ENCODE measurements at places on chromosomes 13 and 19. TPM values are rescaled to one million over a fixed set of nuclear protein-coding genes. Genes with fewer than 3 reads are reported as not detected.

GRCh38 chr13:43044720-43045301 is 21.4 kb downstream of the DNAJC15 start:
- DNase-seq: no peak

IRGC gene
- not detected for total RNA-seq

DNA sequence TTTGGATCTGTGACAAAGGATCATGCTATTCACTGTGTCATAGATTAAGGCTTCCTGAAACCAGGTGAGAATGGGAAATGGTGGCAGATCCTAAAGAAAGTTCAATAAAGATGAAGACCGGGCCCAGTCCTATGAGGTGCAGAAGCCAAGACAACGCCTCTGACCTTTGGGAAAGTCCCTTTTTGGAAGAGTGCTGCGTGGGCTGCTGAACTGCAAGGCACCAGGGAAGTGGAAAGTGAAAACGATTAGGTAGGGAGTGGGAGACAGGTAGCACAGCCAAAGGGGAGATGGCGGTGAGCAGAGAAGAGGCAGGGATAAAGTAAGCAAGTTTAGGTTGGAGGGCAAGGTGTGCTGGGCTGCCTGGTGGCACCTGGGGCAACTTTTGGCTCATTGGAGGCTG is 16.3 kb downstream of the MBNL2 start:
- no peak for DNase-seq

DNA sequence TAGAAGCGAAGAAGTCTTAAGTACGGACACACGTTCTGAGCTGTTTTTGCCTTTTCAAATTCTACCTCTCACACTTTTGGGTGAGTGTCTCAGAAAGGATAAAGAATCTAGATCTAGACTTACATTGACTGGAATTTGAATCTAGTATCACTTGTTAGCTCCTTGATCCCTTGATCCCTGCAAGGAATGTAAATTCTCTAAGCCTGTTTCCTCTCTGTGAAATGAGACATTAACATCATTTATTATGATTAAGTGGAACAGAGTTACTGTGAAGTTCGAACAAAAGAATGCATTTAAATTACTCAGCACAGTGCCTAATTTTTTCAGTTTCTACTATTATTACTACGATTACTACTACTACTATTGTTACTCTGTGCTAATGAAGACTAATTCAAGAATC is 86.6 kb upstream of the POSTN start:
- DNase-seq: no peak

GRCh38 chr13:41751277-41751676 is 209.6 kb downstream of the VWA8 start:
- no peak for DNase-seq

HIPK4 gene
- total RNA-seq: 0.05 TPM

DNA sequence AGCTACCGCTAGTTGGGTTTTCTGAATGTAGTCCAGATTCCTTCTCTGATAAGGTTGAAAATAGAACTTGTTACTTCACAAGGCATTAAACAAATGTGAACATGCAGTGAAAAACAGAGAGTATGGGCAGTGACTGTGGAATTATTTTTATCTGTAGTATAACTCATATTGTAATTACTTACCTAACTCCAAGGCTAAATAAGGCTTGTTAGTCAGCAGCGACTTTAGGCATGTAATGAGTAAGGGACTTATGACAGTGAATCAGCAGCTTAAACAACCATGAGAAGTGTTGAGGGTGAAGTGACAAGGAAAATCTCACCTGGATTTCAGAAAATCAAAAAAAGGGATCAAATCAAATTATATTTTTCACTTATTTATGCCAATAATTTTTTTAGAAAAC is 1719.5 kb upstream of the MIR17HG start:
- no peak for DNase-seq

F7 gene
- not detected for total RNA-seq

B3GNT3 gene
- total RNA-seq: 0.42 TPM

All from dermis blood vessel endothelial cell (primary cell).